Stimulated activated CD4-positive, alpha-beta T cell treated with anti-CD3 and anti-CD28 coated beads, TNF-alpha, amount 100 ng/mL, for 48 hours (primary cell): ENCODE measurements at places on chromosomes 12 and 14.

GRCh38 chr12:70399311-70399710 is 33.2 kb downstream of the KCNMB4 start:
- no peak for DNase-seq

- DNase-seq, result no peak
These were observed 13.9 kb downstream of the CLECL1 start for GRCh38 chr12:9718968-9719367.

DNA sequence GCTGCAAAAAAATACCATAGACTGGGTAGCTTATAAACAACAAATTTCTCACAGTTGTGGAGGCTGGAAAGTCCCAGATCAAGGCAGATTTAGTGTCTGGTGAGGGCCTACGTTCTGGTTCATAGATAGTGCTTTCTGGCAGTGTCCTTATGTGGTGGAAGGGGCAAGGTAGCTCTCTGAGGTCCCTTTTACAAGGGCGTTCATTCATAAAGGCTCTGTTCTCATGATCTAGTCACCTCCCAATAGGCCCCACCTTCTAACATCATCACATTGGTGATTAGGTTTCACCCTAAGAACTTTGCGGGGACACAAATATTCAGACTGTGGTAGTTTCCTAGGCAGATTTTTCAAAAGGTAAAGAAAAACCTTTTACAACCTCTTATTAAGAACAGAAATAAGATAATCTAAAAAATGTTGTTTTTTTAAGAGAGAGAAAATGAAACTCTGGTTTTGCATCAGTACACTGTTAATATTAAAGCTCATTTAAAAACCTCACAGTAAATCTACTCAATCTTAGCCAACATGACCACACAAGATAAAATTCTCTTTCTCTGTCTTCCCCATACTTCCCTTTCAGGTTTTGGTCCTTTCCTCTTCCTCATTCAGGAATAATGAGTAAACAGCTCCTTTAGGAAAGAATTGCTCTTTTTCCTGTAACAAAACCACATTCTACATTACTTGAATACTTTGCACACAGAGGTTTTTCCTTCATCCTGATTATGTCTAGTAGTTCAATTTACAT is 117.5 kb downstream of the UNC79 start:
- DNase-seq, result no peak

DNA sequence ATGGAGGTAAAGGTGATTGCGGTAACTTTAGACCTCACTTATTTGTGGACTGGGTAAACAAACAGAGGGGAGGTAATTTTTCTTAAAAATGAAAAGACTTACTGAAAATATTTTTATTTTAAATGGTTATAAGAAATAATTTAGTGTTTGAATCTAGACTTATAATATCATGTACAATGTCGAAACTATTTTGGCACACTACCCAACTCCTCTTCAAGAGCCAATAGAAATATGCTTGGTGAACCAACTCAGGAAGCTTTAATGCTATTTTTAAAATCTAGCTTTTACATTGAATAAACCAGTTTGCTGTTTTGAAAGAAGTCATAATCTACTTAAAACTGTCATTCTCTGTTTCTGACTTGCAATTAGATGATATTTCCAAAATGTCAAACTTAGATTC is 175.8 kb upstream of the NPAS3 start:
- DNase-seq, result no peak

- no peak for DNase-seq
These were observed 156.5 kb downstream of the PAWR start for GRCh38 chr12:79534029-79534867.

DNA sequence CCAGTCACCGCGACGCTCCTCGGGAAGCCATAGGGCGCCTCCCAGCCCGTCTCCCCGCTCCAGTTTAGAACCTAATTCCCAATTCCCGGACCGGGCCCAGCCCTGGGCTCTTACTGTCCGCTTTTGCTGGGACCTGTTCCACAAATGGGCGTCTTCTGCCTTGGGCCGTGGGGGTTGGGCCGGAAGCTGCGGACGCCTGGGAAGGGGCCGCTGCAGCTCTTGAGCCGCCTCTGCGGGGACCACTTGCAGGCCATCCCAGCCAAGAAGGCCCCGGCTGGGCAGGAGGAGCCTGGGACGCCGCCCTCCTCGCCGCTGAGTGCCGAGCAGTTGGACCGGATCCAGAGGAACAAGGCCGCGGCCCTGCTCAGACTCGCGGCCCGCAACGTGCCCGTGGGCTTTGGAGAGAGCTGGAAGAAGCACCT is 797 bp downstream of the UNG start:
- no peak for DNase-seq

- no peak for DNase-seq
These were observed 35.2 kb upstream of the DCD start for GRCh38 chr12:54683398-54683797.

- DNase-seq, result no peak
These were observed 703.7 kb upstream of the MGAT4C start for GRCh38 chr12:86959766-86960458.

DNA sequence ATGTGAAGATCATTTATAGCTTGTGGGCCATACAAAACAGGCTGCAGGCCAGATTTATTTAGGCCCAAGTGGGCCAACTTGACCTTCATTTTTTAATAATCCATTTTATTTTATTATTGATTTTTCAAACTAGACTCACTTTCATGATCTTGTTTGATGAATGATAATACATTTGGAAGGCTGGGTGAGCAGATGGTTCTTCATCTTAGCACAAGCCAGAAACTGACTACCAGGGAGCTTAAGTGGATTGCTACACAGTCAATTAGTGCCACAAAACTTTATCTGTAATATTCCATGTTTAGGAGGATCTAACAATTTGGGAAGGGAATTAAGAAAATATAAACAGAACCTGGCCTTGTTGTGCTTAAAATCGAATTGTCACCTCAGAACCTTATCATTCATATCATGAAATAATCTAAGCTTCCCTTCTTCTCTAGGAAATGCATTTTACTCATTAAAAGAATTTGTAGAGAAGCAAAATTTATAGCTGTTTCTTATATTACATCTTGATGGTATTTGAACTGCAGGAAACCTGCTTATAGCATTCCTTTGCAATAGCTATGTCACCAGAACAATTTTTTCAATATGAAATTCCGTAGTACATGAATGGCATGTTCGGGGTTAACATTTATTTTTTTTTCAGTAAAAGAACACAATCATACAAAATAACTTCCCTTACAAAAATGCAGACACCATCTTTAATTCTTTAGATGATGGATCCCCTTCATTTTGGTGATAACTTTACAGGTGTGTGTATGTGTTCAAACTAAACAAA is 62.0 kb upstream of the CSRP2 start:
- no peak for DNase-seq

DNA sequence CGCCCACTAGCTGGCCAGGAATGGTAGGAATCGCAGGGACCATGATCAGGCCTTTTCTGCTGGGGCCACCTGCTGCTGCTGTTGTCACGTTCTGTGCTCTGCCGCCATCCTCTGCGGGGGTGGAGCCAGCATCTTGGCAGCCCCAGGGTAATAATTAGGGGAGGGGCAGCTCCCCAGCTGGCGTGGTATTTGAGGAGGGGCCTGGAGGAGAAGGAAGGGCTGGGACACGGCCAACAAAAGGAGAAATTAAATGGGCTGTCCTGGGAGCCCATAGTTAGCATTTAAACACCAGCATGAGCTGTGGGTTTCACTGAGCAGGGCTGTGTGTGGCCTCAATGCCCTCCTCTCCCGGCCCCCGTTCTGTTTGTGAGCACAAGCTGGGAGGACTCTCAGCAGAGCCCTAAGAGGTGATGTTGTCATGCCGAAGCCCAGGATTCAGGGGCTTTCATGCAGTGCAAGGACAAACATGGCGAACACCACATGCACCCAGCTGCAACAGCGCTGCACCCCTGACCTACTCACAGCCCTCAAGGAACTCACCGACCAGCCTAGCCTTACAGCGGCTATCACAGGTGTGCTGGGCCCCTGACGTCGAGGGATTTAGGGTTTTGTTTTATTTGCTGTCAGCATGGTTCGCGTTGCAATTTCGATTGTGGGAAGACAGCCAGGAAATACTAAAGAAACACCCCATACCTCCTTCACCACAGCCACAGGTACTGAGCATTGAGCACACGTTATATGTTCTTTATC is 324.3 kb downstream of the CACNA1C start:
- no peak for DNase-seq

DNA sequence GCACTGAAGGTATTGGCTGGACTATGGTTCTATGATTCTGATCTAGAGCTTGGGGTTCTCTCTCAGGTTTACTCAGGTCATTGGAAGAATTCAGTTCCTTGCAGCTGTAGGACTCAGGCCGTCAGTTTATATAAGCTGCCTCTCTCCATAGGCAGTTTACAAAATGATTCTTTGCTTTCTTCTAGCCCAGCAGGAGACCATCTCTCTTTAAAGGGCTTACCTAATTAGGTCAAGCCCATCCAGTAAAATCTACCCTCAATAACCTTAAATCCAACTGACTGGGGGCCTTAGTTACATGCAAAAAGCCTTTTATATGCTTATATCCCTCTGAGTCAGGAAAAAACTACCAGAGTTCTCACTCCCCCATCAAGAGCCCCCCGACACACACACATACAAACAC is 80.5 kb upstream of the GARIN6 start:
- DNase-seq, result no peak

- no peak for DNase-seq
These were observed 798.0 kb upstream of the MGAT4C start for GRCh38 chr12:87054226-87054625.

DNA sequence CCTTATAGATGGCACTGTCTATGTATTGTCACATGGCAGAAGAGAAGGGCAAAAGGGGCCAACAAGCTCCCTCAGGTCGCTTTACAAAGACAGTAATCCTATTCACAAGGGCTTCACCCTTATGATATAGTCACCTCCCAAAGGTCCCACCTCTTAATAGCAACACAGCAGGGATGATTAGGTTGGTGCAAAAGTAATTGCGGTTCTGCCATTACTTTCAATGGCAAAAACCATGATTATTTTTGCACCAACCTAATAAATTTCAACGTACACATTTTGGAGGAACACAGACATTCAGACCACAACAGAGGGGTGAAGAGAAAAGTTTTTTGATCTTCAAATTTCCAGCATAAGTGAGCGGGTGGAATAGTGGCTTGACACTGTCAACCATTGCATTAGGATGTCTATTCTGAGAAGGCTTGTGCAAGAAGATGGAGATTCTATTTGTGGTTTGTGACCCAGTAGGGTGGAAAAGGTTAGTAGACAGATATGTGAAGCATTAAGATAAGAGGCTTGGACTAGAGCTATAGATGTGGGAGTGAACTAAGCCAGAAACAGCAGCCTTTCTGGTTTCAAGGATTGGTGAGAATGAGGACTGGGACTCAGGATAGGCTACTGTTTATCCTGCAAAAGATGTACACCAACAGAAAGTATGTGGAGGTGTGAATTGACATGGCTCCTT is 75.5 kb upstream of the CPSF6 start:
- no peak for DNase-seq

DNA sequence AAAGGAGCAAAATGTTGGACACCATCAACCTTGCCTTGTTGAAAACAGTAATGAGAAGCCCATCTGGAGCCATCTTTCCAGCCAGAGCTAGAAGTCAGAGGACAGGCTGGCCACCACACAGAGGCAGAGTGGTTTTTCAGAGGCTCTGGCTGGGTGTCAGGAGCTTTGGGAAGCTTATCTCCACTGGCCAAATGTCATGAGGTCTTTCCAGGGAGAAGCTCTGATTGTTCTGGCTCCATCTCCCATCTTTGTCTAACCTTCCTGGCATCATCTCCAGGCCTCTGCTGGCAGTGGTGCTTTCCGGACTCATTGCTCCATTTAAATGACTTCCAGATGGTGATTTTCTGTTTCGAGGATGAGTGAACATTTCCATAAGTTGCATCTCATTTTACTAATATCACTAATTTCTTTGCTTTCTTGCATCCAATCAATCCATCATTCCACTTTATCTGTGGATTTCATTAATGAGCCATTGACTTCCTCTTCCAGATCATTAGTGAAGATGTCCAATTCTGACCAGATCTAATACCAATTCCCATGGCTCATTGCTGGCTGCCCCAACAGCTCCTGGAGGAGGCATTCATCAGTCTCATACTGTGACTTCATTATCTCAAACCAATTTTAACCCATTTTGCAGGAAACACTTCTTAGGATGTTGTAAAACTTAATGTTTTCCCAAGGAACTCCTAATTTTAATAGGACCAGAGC is 35.3 kb upstream of the TMTC1 start:
- DNase-seq, result no peak

GRCh38 chr12:3684449-3685051 is 68.4 kb downstream of the CRACR2A start:
- DNase-seq, result no peak

GRCh38 chr12:68631227-68631626 is 20.5 kb downstream of the RAP1B start:
- DNase-seq, result no peak

DNA sequence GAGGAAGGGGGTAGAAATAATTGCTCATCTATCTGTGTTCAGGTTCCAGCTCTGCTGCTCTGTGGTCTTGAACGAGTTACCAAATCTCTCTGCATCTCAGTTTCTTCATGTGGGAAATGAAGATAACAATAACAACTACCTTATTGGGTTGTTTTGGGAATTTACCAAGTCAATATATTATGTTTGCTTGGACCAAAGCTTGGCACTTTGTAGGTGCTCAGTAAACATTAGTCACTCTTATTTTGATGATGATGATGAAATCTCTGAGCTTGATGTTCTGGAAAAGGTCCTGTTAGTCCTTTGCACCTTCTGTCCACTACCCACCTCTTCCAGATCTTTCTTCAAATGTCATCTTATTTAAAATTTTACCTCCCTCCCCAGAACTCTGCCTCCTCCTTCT is 15.9 kb downstream of the RPH3A start:
- no peak for DNase-seq

- DNase-seq, result no peak
These were observed 187.2 kb upstream of the RGS6 start for GRCh38 chr14:71745072-71745471.

GRCh38 chr14:70515811-70516210 is 19.0 kb downstream of the ADAM20 start:
- no peak for DNase-seq

DNA sequence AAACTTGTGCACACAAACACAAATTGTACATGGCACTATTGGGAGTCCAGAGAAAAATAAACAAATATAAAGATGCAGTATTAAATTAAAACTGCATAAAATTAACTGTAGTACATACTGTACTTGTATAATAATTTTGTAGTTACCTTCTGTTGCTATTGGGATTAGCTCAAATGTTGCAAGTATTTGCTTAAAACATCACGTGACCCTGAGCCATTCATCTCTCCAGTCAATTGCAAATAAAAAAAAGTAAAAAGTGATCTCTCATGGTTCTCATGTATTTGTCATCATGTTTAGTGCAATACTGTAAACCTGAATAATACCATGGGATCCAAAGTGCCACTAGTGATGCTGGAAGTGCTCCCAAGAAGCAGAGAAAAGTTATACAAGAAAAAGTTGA is 88.1 kb upstream of the NAV3 start:
- no peak for DNase-seq

DNA sequence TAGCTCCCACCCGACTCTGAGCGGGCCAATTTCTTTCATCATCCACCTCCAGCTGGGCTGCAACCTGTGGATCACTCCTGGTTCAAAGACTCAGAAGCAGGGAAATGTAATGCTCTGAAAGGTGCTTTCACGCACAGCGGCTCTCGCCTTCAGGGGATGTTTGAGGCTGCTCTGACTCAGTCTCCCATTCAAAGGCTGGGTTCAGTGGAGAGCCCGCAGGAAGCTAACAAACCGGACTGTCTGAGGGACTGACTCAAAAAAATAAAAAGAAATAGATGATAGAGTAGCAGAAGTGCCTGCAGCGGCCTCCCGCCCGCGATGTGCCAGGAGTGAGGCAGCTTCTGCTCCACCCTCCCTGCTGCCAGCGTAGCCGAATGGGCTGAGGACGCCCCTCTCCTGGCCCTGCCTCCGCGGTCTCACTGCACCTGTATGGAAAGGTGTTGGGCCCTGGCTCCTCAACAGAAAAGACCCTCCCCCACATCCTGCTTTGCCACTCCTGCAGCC is 98.0 kb downstream of the GCH1 start:
- DNase-seq, result no peak
